Skeletal muscle cell (primary cell): ENCODE measurements at places on chromosomes 1 and 21.

DNA sequence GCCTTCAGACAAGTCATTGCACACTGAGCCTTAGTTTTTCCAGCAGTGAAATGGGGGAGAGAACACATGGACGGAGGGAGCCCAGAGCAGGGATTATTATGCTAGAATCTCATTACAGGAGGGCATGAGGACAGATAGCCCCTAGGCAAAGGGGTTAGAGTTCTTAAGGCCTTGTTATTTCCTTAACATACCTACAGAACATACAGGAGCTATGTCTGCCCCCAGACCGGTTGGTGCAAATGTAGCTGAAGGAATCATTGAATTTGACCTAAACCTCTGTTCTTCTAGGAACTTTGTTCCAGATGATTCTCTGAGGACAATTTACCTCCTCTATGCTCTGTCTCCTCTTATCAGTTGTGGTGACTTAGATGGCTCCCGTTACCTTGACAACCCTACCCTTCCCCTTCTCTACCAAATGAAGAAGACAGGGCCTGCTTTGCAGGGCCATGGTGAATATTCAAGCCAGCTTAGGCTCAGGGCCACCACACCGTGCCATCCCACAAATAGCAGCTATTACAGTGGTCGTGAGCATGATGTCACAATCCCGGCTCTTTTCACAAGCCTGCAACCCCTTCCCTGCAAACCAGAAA lies 156.9 kb downstream of the IGSF21 start:
- no peak for DNase-seq

DNA sequence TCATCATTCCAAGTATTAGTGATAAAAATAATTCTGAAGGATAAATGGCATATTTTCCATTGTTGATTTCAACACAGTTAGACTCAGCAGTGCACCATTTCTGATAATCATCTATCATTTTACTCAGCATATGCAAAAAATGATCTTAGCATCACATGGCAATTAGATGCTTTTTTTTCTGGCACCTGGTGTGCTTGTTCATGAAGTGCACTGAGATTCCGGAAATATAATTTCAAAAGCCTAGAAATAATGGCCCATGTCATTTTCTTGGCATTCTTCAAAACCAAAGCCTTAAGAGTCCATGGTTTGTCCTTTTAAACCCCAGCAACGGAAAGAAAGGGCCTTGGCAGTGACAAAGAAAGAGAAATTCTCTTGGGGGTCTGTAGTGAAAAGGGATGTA lies 278.8 kb downstream of the KIF26B start:
- DNase-seq: no peak

GRCh38 chr1:231317306-231318014 lies 20.2 kb downstream of the EXOC8 start:
- DNase-seq: no peak

DNA sequence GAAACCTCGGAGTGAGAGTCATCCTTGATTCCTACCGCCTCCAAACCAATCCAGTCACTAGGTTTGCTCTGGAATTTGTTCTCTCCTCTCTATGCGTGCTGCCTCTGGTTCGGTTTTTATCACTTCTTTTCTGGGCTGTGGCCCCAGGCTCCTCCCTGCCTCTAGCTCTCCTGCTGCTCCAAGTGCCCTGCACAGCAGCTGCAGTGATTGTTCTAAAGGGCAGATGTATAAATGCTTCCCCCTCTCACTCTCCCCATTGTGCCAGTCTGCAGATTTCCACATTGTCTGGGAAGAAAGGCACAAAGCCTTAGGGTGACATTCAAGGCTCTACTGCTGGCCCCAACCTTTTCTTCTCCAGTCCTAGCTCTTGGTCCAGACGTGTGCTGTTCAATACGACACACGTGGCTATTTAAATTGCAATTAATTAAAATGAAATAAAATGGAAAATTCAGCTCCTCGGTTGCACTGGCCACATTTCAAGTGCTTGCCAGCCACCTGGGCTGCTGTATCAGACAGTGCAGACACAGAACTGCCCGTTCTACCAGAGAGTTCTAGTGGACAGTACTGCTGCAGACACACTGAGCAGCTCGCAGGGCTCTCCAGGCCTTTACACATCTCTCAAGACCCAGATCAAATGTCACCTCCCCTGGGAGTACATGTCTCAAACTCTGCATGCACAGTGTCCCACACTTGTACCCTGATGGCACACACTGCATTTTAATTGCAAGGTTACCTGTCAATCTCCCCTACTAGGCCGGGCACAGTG lies 12.4 kb downstream of the TRIM62 start:
- no peak for DNase-seq

- DNase-seq: no peak
These were observed 669 bp upstream of the ARL8A start for GRCh38 chr1:202145068-202145743.

DNA sequence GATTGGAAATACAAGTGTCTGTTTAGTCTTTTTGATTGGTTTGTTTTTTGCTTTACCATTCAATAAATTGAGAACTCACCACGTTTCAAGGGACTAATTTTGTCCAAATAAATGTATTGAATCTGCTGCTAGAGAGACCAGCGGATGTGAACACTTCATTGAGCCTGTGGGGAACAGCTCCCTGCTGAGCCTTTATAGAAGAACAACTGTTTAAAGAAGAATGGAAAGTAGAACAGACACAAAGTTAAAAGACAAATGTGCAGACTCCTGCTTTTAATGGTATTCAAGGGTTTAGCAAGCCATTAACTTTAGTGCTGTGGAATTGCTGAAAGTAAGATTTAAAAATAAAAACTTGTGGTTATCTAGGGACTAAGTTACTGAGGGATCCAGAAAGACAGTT lies 817.7 kb upstream of the B3GALT2 start:
- no peak for DNase-seq

- no peak for DNase-seq
These were observed 114.0 kb downstream of the DTL start for GRCh38 chr1:212149566-212149965.

DNA sequence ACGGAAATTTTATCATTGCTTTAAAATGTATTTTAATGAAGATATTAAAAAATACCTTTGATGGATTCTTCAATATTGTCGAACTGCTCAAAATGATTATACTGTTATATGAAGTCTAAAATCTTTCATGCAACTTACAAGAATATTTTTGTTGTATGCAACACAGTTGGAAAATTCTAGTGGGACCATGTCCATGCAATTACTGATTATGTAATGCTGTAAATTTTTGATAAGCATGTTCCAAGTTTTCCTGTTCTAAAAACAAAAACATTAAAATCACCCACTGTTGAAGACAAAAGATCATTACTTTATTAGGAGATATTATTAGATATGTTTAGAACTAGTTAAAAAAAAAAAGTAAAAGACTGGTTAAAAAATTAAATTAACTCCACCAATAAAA lies 132.8 kb downstream of the NFIA start:
- no peak for DNase-seq

GRCh38 chr1:230206207-230206606 lies 139.2 kb downstream of the GALNT2 start:
- DNase-seq: no peak

- no peak for DNase-seq
These were observed 107.5 kb downstream of the TIAM1 start for GRCh38 chr21:31236528-31236927.

GRCh38 chr1:245855846-245856730 lies 651.0 kb downstream of the SMYD3 start:
- DNase-seq: no peak

DNA sequence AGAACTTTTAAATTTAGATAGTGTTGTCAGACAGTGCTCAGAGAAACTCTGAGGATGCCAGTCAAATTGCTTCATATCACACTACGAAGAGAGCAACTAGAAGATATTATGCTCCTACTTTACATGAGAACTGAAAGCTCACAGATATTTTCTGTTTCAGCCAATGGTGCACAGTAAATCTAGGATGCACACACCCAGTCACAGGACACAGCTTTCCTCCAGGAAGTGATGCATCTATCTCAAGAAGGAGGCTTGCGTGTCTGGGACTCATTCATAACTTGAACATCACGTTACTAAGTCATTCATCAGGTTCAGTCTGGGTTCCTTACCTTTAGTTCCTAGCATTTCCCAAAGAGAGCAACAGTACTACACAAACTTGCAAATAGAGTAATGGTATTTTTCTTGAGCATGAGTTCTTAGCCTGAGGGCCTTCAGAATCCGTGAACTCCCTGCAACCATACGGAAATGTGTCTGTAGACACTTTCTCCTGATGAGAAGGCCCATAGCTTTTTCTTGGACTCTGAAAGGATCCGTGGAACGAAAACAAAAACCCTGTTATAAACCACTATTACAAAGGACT lies 12.2 kb downstream of the ZNF697 start:
- DNase-seq: no peak
